ENCODE measurements at places on chromosomes 1 and 21.

- no peak for DNase-seq
Measured at GRCh38 chr1:246064891-246065290, 442.2 kb downstream of the SMYD3 start.

- no peak for DNase-seq
Measured at GRCh38 chr1:114700036-114700600, 4.8 kb upstream of the AMPD1 start.

DNA sequence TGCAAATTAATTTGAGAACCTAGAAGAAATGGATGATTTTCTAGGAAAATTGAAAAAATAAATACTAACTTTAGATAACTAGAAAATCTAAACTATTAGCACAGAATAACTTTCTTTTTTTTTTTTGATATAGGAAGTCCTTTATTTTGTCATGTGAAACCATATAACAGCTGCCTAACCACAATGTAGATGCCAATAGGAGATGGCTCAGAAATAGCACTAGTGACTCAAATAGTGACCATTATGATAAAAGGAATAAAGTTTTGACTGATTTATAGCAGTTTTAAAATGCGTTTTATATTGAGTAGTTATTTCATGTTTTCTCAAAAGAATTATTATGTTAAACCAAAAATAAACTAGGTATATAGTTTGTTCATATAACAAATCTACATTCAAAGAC is 158.0 kb upstream of the CACYBP start:
- no peak for DNase-seq

DNA sequence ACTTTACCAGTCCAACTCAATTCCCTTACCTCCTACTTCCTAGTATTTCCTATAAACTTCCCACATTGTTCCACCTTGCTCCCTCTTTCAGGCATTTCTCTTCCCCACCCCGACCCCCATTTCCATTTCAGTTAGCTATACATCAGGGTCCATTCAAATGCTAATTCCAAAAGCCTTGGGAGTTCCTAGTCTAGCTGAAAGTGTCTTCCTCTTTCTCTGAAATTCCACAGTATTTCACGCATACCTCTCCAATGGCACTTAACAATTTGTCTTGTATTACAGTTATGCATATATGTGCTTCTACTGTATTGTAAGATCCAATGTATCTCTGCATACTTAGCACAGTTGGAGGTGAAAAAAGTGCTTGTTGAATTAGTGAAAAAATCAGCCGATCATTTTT is 94.9 kb downstream of the ZNF644 start:
- no peak for DNase-seq

GRCh38 chr21:21309510-21309909 is 311.3 kb downstream of the NCAM2 start:
- no peak for DNase-seq

- no peak for DNase-seq
Measured at GRCh38 chr21:25949701-25950100, 214.9 kb downstream of the GABPA start.

GRCh38 chr1:179951383-179952144 is 3.0 kb upstream of the CEP350 start:
- peak; percentile 1 for DNase-seq

DNA sequence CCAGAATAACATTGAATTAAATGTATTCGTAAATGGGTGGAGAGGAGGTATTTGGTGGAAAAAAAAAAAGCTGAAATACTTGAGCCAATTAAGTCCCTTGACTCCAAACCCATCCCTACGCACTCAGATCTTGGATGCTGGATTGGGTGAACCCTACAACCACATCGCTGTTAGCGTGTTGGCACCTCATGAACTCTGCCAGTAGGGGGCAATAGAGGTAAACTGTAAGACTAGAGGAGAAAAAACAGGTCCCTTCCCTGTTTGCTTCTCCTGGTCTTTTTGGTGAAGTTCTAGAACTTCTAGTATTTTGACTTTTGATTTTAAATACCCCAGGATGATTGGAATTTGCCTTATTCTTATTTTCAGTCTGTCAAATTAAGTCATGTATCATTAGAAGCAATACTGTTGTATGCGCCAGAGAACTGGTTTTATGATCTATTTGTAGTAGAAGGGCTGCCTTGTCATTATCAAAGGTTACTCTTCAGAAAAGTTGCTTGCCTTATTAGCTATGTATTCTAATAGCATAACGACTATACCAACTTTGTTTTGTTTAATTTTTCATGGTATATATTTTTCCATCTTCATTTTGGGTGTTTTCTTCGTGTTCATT is 1.9 kb upstream of the OR13G1 start:
- DNase-seq, result peak; percentile 69

- DNase-seq, result no peak
Measured at GRCh38 chr1:6116137-6116536, 64.0 kb downstream of the CHD5 start.

DNA sequence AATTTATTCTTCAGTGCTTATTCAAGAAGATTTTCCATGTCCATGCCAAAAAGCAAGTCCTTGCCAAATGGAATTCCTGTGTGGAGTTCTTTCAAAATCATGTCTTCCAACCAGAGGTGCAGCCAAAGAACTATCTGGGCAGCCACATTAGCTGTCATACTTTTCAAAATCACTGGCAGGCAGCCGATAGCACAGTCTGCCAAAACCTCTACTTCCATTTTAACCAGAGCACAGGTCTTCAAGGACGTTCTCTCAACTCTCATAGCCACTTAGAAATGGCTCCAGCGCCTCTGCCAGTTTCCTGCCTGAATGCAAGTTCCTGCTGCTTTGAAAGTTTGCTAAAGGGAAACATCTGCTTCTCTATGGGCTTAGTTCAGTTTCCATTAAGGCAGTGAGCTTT is 975.7 kb upstream of the ADGRL4 start:
- no peak for DNase-seq

DNA sequence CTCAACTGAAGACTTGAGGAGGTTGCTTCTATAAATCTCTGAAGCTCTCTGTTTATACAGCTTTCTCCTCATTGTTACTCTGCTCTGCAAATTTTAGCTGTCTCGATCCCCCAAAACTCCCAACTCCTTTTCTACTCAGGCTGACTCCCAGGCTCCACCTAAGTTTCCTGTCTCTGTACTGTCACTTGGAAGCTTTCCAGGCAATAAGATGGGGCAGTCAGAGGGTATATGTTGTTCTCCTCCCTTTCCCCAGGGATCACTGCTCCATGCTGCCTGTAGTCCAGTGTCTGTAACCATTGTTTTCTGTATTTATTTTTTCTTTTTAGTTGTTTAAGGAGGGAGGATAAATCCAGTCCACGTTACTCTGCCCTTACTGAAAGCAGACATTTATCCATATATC is 13.4 kb downstream of the TSNAX start:
- no peak for DNase-seq

DNA sequence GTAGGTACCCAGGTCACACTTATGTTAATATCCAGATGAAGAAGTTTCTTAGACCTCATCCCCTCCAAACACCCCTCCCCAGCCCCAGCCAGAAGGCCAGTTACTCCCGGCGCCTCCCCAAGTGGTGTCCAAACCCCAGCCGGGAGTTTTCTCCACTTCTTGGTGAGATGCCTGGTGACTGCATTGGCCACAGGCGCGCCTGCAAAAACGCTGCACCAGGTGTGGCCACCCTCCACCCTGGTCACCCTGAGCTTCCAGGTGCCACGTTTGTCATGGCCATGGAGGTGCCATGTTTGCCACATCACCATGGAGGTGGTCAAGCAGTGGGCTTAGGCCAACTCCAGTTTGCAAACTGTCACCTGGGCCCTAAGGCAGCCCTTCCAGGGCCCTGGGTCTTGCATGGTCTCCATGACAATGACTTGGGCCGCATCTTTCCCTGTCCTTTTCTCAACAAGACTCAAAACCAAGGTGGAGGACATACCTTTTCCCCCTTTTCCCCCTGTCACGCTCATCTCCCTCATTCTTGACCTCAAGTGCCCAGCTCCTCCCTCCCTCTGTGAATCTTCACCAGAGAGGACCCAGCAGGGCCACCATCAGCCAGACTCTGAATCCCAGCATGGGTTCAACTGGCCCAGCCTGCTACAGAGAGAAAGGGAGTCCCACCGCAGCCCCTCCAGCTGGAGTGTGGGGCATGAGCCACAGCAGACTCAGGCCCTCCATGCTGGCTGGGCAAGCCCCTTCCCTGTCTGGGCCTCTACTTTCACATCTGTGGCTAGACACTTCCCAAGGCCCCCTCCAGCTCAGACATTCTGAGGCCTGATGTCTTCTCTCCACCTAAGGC is 125.9 kb upstream of the ZBTB40 start:
- no peak for DNase-seq

GRCh38 chr1:10968411-10968826 is 44.0 kb upstream of the TARDBP start:
- DNase-seq, result no peak

- no peak for DNase-seq
Measured at GRCh38 chr1:3697810-3698209, 45.5 kb downstream of the TP73 start.

- no peak for DNase-seq
Measured at GRCh38 chr21:45910548-45911221, 70.9 kb upstream of the COL6A1 start.

- no peak for DNase-seq
Measured at GRCh38 chr1:192224396-192224795, 66.1 kb downstream of the RGS18 start.

- DNase-seq, result no peak
Measured at GRCh38 chr1:223682502-223682901, 17.0 kb upstream of the CAPN8 start.

DNA sequence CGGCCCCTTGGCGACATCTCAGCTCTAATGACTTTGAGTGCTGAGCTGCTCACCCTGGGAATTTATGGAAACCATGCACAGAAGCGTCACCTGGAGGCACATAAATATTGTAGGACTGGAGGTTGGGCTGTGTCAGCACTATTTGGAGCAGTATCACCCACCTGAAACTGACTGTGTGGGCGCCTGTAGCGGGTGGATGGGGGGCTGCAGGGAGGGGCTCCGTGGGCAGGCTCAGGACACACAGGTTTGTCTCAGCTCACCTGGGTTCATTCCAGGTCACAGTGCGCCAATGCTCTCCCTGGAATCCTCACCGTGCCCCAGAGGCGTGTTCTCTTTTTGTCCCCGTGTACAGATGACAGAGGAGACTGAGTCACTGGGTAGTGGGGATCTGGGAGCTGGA is 74.8 kb upstream of the ACTL8 start:
- no peak for DNase-seq

GRCh38 chr1:198118134-198118533 is 38.7 kb upstream of the NEK7 start:
- no peak for DNase-seq

DNA sequence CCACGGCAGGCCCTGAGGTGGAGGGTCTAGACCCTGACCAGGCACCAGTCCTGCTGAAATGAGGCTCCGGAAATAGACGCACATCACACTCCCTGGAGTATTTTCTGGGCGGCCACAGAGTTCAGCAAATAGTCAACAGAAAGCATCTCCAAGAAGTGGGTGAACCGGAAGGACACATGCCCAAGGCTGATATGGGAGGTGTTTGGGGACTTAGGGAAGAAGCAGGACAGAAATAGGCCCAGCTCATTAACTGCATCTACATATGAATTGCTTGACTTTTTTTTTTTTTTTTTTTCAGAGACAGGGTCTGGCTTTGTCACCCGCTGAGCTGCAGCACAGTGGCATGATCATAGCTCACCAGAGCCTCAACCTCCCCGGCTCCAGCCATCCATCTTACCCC is 36.5 kb upstream of the GPR157 start:
- DNase-seq, result no peak

GRCh38 chr1:27626031-27626935 is 8.7 kb downstream of the FGR start:
- DNase-seq, result peak; percentile 97

DNA sequence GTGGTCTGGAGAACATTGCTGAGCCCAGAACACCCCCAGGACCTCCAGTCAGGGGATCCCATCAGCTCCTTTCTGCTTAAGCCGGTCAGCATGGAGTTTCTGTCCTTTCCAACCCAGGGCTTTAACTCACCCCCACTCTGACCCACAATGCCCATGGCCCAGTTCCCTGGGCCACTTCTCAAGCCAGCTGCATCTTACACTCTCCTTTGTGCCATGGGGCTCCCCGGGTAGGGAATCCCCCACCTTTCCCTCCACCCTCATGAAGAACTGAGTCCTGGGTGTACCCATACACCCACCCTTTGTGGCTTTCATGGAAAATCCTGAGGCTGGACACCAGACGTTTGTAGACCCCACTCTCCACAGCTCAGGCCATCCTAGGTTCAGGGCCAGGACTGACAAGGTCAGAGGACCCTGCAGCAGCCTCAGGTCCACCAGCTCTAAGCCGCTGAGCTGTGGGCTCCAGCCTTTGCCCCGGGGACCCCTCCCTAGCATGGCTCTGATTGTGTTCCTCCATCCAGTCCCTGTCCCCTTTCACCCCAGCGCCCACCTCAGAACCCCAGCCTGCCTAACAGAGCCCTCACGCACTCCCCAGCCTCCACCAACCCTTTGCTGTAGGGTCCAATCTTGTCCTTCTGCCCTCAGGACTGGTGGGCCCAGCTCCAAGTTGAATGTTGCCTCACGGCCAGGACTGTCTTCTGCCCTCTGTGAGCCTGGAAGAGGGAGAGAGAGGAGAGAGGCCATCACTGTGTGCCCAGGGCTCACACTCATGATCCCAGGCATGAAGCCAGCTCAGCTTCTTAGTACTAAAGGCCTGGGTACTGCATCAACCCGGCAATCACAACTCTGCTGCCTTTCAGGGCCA is 394.8 kb downstream of the MATN1 start:
- no peak for DNase-seq

DNA sequence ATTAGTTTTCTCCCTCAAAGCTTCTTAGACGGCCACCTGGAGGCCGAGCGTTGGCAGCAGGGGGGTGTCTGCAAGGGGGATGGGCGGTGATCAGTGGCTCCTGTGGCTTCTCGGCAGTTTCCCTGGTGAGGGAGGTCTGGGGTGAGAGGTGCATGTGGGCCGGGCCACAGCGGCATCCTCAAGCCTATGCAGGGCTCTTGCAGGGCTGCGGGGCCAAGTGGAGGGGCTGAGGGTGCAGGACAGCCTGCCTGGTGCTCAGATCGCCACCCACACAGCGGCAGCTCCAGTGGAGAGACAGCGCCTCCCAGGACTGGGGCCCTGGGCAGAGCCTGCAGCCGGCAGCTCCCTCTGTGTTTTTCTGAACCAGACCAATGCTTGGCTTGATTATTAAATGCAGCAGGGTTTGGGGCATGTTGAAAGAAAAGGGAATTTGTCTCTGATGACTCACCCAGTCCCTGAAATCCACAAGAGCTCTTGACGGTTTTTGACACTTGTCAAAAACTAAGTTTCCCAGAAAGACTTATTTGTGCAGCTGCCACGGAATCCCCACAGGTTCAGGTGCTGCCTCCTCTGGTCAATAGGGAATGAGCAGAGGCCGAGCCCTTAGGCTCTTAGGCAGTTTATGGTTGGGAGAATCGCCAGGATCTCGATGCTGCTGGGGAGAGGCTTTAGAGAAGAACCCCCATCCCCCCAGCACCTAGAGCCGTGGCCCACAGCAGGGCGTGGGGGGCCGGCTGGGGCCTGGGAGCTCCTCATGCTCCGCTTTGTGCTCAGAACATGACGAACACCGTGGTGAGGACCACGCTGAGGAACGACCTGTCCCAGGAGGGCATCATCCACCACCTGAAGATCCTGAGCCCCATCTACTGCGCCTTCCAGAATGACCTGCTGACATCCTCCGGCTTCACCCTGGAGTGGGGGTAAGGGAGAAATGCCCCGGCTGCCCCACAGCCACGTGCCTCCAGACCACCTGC is 54.7 kb downstream of the UMODL1 start:
- peak; percentile 55 for DNase-seq
